Small intestine (tissue), 16 donors: ENCODE measurements at places on chromosomes 5 and 9. TPM values are rescaled to one million over a fixed set of nuclear protein-coding genes. Genes with fewer than 3 reads are reported as not detected.

PCDHGC5 gene
- not detected for polyA plus RNA-seq

GRCh38 chr5:151234476-151235238, 10.8 kb upstream of the CCDC69 start:
- H3K27ac ChIP-seq = no peak overlapping the region
- DNase-seq = no peak
- no peaks in the 10 kb centered on the region for H3K27me3 ChIP-seq
- H3K4me3 ChIP-seq = no peak overlapping the region

- no peak overlapping the region for H3K4me3 ChIP-seq
- no peaks in the 10 kb centered on the region for H3K27me3 ChIP-seq
- H3K4me1 ChIP-seq = no peaks in the 10 kb centered on the region
- DNase-seq = no peak
Measured at GRCh38 chr5:52893105-52893504, 96.0 kb upstream of the ITGA2 start.

ACOT12 gene
- polyA plus RNA-seq = 0.38 TPM

- H3K4me3 ChIP-seq = no peak overlapping the region
- no peak for DNase-seq
- H3K27me3 ChIP-seq = no peaks in the 10 kb centered on the region
- H3K27ac ChIP-seq = no peak overlapping the region
- peaks cover 24% of the 10 kb centered on the region for H3K4me1 ChIP-seq
Measured at GRCh38 chr5:142816531-142817430, 46.6 kb downstream of the ARHGAP26 start.

DNA sequence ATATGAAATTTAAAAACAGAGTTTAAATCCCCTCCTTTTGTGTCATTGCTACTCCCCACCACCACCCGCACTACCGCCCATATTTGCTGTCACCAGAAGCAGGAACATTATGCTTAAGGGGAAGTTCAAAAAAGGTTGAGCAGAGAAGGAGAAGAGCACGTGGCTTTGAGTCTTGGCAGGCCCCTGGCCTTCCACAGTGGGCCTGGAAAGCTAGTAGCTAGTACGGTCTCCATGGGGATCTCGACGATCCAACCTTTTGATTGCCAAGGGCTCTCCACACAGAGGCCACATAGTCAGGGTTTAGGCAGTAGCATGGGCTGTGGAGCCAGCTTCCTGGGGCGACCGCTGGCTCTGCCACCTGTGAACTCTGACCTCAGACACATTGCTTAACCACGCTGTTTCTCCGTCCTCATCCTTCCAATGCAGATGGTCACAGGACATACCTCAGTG, 90.1 kb downstream of the GOLPH3 start:
- H3K4me3 ChIP-seq = no peak overlapping the region
- no peak overlapping the region for H3K27ac ChIP-seq
- no peaks in the 10 kb centered on the region for H3K4me1 ChIP-seq
- H3K36me3 ChIP-seq = no peaks in the 10 kb centered on the region
- DNase-seq = no peak
- H3K27me3 ChIP-seq = no peaks in the 10 kb centered on the region
